ENCODE measurements at places on chromosomes 12 and 14.

DNA sequence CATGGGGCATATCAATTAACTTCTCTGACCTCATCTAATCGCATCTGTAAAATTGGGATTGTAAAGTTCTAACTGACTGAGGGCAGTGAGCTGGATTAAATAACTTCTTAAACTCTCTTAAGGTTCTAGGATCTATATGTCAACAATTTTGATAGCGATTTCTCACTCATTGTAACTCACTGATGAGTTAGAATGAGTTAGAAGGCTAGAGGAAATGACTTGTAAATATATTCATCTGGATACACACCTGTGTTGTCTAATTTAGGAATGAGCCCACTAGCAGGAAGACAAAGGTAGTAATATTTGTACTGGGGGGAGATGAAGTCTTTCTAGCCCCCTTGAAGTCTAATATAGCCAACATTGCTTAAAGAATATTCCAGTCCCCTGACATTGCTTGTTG, 46.3 kb upstream of the CERS5 start:
- DNase-seq = no peak

DNA sequence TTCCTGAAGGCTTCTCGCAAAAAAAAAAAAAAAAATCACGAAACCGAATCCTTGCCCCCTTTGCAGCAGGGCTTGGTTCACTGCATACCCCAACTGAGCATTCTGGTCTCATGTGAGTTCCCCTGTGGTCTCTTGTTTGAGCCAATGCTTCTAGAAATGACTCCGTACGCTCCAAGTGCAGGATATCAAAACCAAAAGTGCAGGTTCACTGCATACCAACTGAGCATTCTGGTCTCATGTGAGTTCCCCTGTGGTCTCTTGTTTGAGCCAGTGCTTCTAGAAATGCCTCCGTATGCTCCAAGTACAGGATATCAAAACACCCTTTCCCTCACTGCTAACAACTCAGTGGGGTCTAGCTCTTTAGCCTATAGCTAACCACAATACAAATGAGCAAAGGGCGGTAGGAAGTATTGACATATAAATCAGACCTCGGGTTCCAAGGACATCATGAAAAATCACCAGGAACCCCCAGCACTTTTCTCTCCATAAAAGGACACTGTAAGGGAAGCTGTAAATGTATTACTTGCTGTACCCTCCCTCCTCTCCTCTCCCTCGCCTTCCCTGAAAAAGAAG, 206.3 kb upstream of the NOS1 start:
- DNase-seq = no peak

- DNase-seq = no peak
These were observed 186.9 kb downstream of the ALX1 start for GRCh38 chr12:85466890-85467289.

DNA sequence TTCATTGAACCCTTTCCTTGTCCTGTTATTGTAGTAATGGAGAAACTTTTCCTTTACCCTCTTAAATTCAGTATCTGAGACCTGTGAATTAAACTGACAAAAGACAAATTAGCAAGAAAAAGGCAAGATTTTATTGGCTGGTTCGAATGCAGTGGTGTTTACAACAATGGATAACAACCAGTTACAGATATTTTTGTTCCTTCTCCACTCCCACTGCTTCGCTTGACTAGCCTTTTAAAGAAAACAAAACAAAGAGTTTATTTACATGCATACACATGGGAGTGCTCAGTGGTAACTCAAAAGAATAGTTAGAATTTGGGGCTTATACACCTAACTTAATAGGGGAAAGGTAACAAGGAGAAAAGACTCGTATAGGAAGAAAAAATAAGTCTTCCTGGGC, 37.0 kb upstream of the HECTD1 start:
- DNase-seq = no peak

DNA sequence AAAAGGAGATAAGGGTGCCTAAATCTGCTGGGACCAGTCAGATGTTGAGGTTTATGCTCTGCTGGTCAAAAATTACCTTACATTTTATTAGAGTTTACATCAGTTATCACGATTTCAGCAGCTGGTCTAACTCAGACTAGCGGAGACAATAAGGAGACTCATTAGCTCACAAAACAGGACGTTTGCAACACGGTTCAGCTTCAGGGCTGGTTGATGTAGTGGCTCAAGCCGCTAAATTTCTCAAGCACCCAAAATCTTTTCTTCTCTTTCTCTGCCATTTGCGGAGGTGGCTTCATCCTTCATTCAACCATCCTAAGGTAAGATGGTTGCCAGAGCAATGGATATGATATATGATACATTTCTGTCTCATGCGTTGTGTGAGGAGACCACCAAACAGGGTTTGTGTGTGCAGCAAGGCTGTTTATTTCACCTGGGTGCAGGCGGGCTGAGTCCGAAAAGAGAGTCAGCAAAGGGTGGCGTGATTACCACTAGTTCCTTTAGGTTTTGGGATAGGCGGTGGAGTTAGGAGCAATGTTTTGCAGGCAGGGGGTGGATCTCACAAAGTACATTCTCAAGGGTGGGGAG, 30.3 kb upstream of the CLIP1 start:
- no peak for DNase-seq

DNA sequence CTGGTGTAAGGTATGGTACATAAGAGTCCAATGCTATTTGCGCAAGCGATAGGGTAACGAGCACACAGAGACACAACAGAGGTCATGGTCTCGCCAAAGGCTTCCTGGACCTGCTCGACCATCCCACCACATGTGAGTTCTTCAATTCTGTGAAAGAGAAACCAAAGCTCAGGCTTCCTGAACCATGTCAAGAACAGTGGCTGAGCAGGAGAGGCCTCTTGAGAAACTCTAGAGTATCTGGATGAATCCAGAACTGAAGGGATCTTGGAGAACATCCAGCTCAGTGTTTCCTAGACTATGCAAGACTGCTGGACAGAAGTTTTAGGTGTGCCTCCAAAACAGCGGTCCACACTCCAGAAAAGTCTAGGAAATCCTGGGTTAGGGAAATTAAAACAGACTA, 114.5 kb downstream of the TRAFD1 start:
- no peak for DNase-seq

GRCh38 chr14:22523283-22523682, 65.7 kb downstream of the DAD1 start:
- DNase-seq = no peak

- no peak for DNase-seq
These were observed 287.6 kb upstream of the PWP1 start for GRCh38 chr12:107397890-107398500.

- DNase-seq = no peak
These were observed 172.1 kb downstream of the ACSS3 start for GRCh38 chr12:81249976-81250375.

DNA sequence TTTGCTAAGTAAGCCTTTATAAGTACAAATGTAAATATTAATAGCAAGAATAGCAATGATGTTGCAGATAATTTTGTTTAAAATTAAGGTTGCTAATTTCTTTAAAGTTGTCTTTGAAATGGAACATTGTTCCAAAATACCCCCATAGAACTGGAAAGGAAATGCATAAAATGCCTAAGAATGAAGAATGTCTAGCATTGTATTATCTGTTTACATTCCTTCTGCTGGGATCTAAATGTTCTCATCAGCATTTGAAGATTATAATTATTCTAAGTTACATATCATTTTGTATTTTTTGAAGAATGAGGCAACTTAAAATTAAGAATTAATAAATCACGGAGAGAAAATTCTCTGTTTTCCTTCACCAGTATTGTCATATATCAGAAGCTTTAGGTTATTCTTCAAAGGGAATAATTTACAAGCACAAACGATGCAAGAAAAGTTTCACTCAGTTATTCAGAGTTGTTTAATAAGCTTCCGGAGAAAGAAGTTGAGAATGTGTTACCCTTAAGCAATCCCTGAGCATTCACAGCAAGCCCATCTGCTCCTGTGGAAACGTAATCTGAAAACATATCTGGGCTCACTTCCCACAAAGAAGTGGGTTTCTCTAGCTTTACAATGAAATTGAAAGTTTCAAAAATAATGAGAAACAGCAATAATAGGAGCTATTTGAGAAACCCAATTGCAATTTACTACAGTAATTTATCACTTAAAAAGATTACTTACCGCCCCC, 21.3 kb downstream of the SLC6A15 start:
- no peak for DNase-seq

DNA sequence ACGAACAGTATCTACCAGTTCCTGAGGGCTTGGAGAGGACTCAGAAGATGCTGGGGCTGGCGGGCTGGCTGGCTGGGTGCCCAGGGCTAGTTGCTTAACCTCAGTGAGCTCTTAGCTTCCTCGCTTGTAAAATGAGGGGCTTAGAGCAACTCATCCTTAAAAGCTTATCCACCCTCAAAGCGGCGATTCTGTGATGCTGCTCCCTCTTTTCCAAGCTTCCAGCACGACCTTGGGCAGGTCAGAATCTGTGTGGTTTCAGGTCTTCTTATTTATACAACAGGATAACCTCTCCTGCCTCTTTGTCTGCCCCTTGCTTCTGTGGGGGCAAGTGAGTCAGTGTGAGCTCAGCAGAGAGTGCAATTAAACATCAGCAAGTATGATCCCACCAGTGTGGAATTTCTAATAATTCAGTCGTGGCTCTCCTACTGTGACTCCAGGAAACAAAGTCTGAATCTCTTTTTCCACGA, 281.8 kb downstream of the KSR2 start:
- no peak for DNase-seq

DNA sequence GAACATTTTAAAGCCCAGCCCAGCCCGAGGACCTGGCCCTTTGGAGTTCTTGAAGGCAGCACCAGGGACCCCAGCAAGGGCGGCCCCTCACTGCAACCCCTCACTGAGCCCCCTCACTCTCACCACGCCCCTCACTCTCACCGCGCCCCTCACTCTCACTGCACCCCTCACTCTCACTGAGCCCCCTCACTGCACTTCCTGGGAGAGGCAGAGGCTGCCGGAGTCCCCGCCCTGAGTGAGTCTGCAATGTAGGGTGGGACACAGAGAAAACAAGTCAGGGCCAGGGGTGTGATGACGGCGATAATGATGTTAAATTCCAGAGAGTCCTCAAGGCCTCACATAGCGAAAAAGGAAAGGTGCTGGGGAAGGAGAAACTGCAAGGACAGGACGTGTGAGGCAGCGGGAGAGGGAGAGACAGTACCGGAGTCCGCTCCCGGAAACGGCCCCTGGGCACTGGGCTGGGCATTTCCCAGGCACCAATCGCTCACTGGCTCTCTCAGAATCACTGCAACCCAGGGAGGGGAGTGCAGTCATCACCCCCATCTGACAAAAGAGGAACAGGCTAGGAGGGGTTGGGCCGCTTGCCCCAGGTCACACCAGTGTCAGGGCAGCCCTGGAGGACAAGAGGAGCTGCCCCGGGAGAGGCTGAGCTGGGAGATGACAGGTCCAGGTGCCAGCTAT, 24.9 kb downstream of the CCDC88C start:
- DNase-seq = no peak

- no peak for DNase-seq
These were observed 24.8 kb downstream of the BICDL1 start for GRCh38 chr12:120013659-120014380.

DNA sequence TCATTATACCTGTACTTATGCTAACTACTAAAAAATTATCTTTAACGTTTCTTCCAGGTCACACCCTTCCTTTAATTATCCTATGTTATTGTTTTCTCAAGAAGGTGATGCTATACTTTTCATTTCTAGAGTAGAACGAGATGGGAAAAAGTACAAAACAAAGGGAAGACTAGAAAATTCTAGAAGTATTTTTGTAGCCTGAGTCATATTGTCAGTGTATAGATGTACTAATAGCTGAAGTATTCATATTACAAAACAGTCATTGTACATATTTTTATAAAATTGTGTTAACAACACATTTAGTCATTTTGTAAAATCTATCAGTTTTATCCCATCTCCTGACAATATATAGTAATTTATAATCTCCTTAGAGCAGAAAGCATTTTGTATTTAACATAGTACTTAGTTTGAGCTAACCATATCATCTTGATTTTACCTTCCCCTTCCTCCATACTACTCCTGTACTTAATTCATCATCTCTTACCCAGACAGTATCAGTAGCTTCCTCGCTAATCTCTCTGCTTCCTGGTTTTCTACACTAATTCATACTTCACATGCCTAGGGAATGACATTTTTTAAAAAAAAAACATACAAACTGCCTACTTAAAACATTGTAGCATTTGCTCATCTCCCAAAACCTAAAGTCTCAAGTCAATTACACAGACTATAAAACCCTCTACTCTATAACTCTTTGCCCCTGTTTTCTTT, 920.9 kb downstream of the RPS29 start:
- DNase-seq = no peak

DNA sequence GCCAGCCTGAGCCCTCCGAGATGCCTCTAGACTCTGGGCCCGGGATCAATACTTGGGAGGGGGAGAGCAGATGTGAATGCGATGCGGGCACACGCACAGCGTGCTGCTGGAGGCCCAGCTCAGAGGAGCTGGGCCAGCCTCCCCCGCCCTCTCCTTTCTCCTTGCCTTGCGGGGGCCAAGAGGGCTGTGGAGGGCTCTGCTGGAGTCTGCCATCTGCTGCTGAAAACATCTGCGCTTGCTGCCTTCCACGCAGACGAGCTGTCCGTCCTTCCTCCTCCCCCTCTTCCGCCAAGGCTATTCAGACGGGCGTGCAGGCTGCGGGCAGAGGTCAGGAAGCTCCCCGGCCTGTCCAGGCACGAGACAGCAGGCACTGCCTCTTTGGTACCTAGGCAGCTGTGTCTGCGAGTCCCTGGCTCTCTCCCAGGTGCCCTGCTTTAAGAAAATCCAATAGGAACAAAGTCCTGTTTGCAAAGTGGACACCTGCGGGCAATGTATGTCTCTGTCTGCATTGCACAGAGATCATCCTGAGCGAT, 75.2 kb downstream of the SPRING1 start:
- peak; percentile 46 for DNase-seq

DNA sequence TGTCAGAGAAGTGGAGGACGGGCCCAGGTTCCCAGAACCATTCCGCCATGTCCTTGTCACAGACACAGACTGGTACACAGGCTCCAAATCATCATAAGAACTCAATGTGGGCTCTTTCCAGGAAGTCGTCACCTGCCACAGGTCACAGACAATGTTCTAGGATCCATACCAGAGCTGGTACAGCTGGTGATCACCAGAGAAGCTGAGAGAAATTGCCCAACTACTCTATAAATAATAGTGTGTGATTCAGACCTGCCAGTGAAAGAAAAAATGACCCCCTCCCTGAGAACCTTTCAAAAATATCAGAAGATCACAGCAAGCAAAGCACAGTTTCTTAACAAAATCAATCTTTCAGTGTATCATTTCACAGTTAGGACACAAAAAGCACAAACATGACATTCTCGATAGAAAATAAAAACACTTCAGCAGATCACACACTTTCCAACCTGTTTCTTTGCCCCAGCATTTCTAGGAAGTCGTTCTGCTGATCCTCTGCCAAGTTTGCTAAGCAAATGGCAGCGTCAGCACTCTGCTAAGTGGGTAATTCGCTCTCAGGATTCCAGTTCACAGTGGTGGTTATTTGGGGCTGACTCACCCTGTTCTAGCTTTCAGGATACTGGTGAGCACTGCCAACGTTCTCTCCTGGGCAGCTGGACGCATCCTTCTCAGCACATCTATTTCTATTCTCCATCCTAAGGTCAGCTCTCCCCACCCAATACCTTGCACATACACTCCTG, 223.3 kb upstream of the SFSWAP start:
- no peak for DNase-seq

- no peak for DNase-seq
These were observed 74.4 kb downstream of the ALG10B start for GRCh38 chr12:38391007-38391406.

Data from neuronal stem cell (in vitro differentiated cells).